Nephron progenitor cell (in vitro differentiated cells): ENCODE measurements at places on chromosomes 4 and X.

GRCh38 chrX:12686331-12686730 is 104.9 kb upstream of the PRPS2 start:
- DNase-seq: no peak

DNA sequence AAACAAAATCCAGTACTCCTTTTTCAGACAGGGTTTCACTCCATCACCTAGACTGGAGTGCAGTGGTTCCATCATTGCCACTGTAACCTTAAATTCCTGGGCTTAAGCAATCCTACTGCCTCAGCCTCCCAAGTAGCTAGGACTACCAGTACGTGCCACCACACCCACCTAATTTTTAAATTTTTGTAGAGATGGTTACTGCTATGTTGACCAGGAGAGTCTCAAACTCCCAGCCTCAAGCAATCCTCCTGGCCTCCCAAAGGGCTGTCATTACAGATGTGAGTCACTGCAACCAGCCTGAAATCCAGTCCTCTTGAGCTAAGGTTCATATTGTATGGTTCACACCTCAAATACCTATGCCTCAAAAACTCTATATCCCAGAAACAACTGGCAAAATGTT is 22.4 kb downstream of the ANKRD17 start:
- no peak for DNase-seq

DNA sequence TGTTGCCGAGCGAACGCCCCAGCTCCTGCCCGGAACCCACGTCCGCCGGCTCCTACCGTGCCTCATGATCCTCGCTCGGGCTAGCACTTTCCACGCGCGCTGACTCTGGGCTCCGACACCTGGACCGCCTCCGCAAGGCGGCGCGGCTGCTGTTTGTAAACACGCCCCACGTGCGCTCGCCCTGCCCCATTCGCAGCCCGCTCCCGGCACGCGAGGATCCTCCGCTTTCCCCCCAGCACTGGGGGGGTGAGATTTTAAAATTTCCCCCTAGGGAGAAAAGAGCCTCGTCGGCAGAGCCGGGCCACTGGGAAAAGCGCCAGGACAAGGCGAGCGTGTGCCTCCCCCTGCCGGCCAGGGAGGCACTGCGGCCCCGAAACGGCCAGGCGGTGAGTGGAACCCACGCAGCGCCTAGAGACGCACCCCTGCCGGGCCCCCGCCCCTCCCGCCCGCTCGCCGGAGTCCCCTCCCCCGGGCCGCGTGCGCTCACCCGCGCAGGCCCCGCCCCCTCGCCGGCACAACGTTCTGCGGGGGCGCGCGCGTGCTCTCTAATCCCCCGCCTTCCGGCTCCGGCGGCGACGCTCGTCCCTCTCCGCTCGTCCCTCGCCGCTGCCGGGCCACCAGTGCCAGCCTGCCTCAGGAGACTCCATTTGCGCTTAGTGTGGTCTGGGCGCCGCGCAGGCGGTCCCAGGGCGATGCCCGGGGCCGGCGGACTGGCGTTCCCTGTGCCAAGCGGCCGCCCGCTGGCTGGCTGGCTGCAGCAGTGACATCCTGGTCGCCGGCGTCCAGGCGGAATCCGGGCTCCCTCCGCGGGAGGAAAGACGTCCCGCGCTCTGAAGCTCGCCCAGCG is at the start of gene TIGD2:
Gene TIGD2, plus strand, starts transcription at position 548 of the 847 bp plus-strand sequence. CDS start 1,442 bp downstream, outside the sequence.
- peak; percentile 90 for DNase-seq

DNA sequence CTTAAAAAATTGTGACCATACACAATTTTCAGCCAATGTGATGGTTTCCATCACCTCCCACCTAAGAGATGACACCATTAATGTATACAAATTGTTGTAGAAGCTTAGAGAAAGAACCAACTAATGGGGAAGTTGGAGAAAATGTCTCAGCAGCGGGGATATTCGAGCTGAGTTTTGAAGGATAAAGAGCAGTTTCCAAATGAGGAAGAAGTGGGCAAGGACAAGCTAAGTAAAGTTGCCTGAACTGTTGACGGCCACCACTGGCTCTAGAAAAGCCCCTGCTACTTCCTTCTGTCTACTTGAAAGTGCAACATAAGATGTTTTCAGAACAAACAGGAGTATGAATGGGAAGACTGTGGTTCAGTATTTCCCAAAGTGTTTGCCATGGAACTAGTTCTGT is 92.0 kb downstream of the CHRNA9 start:
- DNase-seq: no peak

GRCh38 chr4:46442963-46443362 is 53.0 kb upstream of the GABRA2 start:
- no peak for DNase-seq

DNA sequence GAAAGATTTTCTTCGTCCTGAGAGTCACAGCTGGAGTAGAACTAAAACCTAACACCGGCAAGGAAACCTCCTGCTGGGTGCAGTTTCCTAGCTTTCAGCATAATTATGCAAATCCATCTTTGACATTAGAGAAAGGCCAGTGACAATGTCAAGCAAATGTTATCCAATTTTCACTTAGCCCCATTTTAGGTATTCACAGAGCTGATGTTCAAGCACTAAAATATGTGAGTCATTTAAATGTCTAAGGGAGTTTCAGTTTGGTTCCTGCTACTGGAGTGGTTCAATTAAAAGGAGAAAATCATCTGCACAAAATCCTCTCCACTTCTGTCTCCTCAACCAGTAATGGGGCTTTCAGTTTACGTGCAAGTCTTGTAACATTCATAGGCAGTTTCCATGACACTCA is 37.1 kb upstream of the AMOT start:
- DNase-seq: no peak

GRCh38 chr4:157700898-157701694 is 471.7 kb downstream of the GASK1B start:
- no peak for DNase-seq

- DNase-seq: no peak
Observed at GRCh38 chr4:2756691-2757350, 685 bp upstream of the TNIP2 start.

DNA sequence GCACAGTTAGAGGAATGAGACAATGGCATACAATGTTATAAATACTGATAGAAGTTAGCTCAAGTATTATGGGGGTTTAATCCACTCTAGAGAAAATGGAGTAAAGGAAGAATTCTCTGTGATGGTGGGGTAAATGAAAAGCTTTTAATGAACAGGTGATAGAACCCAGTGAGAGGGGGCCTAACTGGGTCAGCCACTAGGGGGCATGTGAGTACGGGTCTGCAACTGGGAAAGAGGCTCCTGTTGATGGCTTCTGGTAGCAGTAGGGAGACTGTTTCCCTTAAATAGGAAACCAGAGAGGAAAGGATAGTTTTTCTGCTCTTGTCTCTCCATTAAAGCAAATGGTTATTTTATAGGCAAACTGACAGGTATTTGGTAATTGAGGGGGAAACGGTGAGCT is 132.8 kb upstream of the GPR101 start:
- DNase-seq: peak; percentile 16

DNA sequence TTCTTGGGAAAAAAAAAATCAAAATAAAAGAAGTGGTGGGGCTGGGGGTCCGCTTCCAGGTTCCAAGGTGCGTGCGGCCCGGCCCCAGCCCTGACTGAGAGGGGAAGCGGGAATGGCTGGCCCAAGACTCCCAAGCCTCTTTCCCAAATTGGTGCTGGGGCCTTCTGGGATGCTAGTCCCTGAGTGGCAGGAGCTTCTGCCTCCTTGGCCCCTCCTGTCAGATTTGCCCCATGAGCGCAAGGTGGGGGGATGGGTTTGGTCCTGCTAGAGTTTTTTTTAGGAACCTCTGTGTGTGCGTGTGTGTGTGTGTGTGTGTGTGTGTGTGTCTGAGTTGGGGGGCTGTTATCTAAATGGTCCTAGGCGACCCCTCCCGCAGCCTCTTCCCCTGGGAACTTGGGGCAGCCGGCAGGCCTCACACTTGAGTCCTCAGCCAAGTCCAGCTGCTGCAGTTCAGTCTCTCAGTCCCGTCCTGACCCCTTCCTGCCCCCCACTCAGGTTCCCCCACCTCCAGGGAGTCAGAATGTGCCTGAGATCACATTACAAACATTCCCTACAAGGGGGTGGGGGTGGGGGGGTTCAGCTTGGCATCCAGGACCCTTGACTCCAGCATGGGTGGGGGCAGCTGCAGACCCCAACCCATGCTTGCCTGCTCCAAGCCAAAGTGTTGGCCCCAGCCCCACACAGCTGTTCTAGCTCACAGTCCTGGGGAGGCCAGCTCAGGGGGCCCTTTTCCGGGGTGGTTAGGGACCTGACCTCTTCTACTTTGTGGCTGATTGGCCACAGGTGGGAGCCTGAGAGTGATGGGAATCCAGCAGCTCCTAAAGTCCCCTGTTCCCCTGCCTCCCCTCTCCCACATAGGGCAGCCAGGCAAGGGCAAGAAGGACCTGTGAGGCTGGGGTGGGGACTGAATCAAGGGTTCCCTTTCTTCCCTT is 4.0 kb downstream of the EFNB1 start:
- no peak for DNase-seq

GRCh38 chr4:112897543-112897942 is 151.9 kb upstream of the ANK2 start:
- DNase-seq: peak; percentile 21

DNA sequence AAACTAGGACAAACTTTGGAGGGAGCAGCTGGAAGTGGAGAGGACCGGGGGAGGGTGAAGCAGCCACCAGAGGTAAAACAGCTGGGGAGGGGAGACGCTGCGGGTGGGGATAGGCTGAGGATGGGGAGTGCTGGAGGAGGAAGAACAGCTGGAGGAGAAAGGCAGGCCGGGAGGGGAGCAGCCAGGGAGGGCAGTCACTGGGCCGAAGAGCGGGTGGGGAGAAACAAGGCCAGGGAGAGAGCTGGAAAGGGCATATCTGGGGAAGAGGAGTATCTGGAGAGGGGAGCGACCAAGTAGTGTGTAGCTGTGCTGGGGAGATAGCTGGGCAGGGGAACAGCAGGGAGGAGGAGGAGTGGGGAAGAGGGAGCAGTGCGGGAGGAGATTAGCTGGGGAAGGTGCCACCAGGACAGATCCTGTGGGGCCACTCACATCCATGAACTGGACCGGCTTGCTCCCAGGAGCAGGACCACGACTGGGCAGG is 2.7 kb downstream of the SLC38A5 start:
- no peak for DNase-seq

GRCh38 chr4:179114615-179115014 is 1672.4 kb upstream of the AGA start:
- no peak for DNase-seq

DNA sequence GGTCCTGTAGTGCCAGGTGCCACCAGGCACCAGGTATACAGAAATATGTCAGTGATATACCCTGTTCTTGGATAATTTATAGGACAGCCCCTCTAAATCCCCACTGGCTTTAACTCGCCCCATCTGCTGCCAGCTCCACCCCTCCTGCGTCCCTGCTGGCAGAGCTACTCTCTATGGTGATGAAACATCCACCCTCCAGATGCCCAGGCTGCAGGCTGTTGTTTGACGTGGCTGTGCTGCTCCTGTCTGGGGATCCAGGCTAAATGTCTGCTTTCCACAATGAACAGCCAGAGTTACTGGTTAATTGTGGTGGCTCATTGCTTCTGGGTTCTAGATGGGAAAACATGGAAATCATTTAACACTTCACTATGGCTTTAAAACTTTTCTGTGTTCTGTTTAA is 12.9 kb downstream of the NHSL2 start:
- no peak for DNase-seq

- no peak for DNase-seq
Observed at GRCh38 chr4:158521484-158522088, at the start of gene RXFP1. Gene RXFP1 (plus strand): TSS chr4:158521882. CDS start chr4:158521977, 95 bp downstream.

DNA sequence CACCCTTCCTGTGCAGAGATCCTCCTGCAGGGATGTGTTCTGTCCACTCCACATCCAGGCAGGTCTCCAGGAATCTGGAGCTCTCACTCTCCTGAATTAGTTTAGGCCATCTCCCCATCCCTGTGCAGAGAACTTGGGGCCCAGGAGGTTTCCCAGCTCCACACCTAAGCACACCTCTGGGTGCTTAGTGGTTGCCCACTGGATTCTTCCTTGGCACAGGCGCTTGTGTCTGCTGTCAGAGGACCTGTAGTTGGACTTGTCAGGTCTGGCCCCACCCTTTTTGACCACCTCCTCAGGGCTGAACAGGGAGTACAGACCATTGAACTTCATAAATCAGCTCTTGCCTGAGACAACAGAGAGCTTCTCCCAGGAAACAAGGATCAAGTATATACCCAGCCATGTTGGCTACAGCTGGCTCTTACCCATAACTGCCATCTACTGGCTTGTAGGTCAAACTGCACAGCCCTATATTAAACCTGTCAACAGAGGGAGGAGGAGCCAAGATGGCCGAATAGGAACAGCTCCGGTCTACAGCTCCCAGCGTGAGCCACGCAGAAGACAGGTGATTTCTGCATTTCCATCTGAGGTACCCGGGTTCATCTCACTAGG is 275.5 kb downstream of the PPARGC1A start:
- DNase-seq: no peak

DNA sequence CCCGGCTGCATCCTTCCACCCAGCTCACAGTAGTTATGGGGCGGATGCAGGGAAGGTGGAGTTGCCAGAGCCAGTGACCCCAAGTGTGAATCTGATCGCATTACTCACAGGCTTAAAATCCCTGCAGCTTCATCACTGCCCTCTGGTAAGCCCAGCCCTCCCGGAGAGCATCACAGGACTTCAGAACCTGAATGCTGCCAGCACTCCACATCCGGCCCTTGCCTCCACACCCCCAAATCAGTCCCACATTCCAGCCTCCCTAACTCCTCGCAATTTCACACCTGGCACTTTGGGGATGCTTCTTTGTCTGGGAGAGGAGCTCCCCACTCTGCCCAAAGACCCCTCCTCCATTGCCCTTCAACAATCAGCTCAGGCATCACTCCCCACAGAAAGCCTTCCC is 15.6 kb downstream of the RASL11B start:
- no peak for DNase-seq

DNA sequence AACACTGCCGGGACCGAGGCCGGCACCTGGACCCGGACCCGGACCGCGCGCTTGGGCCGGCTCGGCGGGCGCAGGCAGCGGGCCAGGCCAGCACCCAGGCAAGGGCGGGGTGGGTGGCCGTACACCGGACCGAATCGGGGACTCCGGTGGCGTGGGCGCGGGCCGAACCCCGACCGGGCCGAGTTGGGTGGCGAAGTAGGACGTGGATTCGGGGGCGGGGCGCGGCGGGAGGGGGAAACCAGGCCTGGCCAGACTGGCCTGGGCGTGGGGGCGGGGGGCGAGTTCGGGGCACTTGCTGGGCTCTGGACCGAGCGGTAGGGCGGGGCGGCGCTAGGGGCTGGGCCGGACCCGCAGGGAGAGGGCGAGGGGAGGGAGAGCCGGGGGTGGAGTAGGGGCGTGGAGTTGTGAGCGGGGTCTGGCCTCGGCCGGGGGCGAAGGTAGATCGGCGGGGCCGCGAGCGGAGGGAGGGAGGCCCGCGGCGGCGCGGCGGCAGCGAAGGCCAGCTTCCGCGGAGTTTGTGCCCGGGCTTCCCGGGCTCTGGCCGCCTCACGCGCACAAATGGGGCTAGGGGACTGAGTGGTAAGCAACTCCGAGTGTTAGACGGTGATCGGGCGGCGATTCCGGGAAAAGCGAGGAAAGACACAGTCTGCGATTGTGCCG is 1.8 kb upstream of the BCORL1 start:
- peak; percentile 73 for DNase-seq

DNA sequence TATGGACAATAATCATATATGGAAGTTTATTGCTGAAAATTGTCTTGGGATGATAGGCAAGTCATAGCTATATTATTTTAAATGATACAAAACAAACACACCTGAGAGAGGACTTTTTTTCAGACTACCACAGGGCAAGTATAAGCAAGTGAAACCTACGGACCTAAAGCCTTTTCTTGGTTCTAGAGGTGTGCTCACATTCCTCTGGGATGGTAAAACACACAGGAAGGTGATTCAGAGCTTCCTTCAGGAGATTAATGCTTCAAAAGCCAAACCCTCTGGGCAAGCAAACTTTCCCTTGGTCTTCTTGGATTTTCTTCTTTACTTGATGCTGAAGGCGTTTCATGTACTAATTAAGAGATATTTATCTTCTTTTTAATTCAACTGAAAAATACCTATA is 60.1 kb upstream of the ACSL4 start:
- DNase-seq: no peak

GRCh38 chrX:132216806-132217202 is 2.4 kb downstream of the RAP2C start:
- no peak for DNase-seq
